T-helper 9 cell (primary cell): ENCODE measurements at places on chromosomes 5 and 9.

GRCh38 chr5:15821506-15821905 is 321.5 kb downstream of the FBXL7 start:
- DNase-seq: no peak

DNA sequence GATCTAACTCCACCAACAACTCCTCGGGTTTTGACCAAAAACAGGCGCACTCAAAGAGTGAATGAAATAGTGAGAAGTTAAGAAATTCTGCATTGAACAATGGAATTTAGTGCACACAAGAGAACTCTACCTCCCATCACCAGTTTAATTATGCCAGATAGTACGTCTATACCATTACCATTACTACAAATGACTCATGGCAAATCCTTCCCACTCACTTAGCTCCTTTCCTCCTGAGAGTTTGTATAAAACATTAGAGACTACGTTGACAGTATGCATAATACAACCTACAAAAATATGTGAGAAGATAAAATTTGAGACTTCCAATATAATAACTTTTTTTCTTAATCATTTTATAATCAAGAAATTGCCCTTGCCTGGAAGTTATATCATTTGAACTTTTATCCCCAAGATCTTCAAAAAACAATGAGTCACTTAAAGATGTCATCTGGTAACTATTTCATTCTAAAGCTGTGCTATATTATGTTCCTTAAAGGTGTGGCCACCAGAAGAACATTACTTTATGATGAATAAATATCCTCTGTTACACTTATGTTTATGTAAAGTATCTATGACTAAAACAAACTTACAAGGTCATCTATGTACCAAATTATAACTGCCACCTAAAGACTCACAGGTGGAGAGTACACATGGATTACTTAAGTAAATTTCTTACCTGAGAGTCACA is 297.9 kb upstream of the PTGER4 start:
- no peak for DNase-seq

- no peak for DNase-seq
These were observed 165.6 kb upstream of the CCDC152 start for GRCh38 chr5:42591015-42591414.

DNA sequence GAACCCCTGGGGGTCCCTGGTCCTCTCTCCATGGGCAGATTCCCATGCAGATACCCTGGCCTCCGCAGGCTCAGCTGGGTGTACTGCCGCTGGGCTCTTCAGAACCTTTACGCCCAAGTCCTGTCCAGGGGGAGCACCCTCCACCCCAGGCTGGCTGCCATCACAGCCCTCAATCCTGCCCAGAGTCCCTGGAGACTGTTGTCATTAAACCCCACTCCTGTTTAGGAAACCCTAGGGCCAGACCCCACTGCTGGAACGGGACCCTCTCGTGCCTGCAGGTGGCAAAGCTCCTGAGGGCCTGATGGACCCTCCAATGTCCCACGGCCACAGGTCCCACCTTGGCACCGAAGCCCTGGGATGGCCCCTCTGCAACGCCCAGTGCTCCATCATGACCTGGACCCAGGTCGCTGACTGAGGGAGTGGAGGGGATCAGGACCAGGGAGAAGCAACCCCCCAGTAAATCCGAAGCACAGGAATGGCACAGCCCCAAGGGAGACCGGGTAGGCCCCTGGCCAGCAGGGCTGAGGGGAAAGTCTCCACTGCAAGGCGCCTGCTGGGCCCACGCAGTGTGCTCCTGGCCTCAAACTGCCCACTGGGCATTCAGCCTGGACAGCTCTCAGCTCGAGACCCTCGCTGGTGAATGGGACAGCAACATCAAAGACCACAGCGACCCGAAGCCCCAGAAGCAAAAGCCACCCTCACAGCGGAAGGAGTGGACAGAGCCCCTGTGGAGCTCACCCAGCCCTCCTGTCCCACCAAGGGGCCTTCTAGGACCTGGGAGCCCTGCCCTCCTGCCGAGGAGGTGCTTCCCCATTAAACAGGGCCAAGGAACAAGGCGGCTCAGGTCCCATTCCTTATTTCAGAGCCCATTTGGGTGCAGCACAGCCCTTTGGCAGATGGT is 8.3 kb downstream of the ZDHHC11B start:
- no peak for DNase-seq

GRCh38 chr5:88236866-88237642 is 31.6 kb downstream of the TMEM161B start:
- DNase-seq: no peak

DNA sequence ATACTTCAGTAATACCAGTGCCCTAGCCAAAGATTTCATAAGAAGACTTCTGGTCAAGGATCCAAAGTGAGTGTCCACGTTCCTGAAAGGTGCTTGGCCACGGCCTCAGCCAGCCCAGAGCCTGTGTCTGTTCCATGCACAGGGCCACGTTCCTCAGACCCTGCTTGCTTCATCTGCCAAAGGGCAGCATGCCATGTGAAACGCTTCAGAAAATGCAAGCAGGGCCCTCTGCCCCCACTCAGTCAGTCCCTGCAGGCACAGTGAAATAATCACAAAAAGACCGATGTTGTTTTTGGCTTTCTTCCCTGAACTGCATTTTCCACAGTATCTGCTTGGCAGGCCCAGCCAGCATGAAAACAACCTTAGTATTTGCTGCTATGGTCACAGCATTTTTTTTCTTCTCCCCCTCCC is 85.5 kb upstream of the CTSL start:
- no peak for DNase-seq

- DNase-seq: no peak
These were observed 47.3 kb downstream of the WNK2 start for GRCh38 chr9:93231121-93231694.

DNA sequence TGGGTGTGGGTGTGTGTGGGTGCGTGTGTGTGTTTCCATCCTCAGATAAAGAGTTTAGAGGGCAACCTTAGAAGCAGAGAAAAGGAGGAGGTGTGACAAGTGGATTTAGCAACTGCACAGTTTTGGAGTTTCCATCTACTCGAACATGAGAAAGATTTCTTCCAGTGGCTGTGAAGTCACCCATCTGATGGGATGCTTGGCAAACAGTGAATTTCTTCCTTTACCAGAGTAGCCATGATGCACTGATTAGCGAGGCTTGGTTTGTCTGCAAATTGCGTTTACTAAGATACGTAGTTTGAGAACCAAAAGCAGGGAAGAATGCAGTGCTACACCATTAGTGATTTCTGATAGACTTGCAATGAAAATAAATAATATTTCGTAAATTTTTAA is 791 bp upstream of the STARD4 start:
- no peak for DNase-seq

GRCh38 chr5:158824241-158824882 is 275.4 kb downstream of the EBF1 start:
- DNase-seq: no peak

DNA sequence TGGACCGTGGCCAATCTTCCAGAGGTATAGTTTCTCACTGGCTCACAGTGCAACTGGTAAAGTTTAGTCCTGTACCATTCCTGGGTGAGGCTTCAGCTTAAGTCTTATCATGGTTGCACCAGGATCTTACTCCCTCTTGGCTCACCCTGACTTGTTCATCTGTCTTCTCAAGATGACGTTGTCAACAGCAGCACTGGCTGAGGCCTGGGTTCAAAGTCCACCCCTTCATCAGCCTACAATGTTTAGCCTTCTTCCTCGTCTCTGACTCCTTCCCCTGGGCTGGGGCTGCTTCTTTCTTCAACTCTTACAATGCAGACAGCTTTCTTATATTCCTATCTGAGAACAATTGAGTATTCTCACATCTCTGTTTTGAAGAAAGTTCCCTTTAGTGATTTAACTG is 311.1 kb upstream of the CLINT1 start:
- DNase-seq: no peak

GRCh38 chr5:107451028-107451427 is 219.7 kb downstream of the EFNA5 start:
- DNase-seq: no peak

DNA sequence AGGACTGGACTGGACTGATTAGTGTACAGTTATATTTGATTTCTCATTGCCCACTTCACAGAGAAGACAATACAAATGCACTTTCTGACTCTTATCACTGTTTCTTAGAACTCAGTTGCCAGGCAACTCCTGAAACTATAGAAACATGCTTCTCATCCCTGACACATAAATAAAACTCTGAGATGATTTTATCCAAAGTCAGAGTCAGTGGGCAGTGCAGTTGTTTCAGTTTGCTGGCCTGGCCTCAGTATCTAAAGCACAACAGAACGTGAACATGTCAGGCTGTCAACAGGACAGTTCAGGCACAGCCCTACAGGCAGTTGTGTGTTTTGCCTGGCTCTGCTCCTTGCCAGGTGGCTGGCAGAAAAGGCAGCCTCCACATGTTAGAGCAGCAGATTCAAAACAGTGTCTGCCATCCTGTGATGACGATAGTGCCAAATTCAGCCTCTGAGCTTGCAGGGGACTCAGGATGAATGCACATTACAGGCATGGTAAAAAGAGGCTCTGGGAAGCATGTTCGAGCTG is 65.1 kb upstream of the CCDC152 start:
- DNase-seq: no peak

DNA sequence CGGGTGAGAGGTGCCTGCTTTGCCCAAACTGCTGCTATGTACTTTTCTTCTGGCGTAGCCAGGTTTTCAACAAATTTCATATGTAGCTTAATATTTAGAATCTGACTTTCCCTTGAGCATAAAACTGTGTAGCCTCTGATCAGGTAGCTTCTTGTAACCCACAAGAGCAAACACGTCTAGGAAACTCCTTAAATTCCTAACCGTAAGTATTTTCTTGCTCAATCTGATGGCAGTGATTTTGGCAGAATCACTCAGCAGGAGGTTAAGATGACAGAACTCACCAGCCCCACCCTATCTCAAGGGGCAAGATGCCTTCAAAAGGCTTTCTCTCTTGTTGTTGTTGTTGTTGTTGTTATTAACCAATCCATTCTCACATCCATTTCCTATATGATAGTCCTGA is 20.8 kb downstream of the CKMT2 start:
- no peak for DNase-seq

GRCh38 chr9:90394871-90395270 is 247.8 kb downstream of the DIRAS2 start:
- DNase-seq: no peak

- no peak for DNase-seq
These were observed 42.7 kb upstream of the SPINK14 start for GRCh38 chr5:148125641-148126040.

- peak; percentile 6 for DNase-seq
These were observed 64.6 kb downstream of the SH3TC2 start for GRCh38 chr5:148998174-148998797.

- DNase-seq: no peak
These were observed 18.1 kb downstream of the FGF1 start for GRCh38 chr5:142667831-142668230.

DNA sequence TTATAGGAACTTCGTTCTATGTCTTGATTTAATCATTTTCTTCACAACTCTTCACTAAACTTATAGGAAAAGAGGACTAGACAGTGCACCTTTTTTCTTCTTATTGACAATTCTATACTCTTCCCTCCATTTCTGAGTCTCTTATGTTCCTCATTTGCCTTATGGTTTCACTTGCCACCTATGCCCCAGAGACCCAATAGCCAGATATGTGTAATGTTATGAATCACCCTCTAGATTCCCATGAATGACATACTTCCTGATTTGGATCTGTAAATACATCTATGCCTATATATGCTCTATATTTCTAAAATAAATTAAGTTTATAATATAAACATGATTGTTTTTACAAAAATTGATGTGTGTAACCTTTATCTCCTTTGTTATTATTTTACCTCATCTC is 514.1 kb upstream of the MEF2C start:
- DNase-seq: no peak

DNA sequence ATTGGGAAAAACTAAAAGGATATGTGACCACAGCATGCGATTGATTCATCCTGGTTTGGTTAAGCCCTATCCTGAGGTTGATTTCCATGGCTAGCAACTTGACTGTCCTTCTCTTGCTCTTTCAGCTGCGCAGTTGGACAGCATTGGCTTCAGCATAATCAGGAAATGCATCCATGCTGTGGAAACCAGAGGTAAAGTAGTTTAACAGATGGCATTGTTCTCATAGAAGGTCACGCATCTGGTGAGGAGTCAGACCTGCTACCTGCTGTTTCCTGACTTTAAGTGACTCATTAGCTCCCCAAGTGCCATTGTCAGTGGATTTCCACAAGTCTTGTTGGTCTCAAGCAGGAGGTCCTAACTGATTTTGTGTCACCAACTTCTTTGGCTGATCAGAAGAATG is 266.9 kb downstream of the ARHGAP26 start:
- DNase-seq: no peak

DNA sequence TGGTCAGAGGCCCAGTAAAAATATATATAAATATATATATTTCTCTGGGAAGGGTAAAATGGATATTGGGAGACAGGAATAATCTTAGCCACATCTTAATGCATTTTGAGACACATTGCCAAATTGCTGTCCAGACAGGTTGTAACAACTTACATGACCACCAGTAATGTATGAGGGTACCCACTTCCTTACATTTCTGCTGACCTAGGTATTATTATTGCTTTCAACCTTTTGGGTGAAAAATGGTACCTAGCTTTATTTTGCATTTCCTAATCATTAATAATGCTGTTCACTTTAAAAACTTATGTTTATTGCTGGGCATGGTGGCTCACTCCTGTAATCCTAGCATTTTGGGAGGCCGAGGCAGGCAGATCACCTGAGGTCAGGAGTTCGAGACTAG is 61.5 kb downstream of the MEGF10 start:
- DNase-seq: no peak

- DNase-seq: no peak
These were observed 3.2 kb downstream of the ODF2 start for GRCh38 chr9:128459011-128459410.

GRCh38 chr5:179375236-179375685 is 30.0 kb upstream of the ADAMTS2 start:
- DNase-seq: no peak

DNA sequence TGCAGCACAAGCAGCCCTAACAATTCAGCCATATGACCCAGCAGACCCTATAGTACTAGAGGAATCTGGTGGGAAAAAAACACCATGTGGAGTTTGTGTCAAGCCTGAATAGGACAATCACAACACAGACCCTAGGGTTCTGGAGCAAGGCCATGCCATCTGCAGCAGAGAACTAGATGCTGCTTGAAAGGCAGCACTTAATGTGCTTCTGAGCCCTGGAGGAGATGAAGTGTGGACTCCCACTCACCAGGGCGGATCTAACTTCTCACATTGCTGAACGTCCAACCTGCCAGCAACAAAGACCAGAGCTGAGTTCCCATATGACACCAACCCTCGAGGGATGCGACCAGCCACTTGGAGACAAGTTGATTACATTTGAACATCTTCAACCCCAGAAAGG is 43.2 kb downstream of the GABBR2 start:
- DNase-seq: no peak

DNA sequence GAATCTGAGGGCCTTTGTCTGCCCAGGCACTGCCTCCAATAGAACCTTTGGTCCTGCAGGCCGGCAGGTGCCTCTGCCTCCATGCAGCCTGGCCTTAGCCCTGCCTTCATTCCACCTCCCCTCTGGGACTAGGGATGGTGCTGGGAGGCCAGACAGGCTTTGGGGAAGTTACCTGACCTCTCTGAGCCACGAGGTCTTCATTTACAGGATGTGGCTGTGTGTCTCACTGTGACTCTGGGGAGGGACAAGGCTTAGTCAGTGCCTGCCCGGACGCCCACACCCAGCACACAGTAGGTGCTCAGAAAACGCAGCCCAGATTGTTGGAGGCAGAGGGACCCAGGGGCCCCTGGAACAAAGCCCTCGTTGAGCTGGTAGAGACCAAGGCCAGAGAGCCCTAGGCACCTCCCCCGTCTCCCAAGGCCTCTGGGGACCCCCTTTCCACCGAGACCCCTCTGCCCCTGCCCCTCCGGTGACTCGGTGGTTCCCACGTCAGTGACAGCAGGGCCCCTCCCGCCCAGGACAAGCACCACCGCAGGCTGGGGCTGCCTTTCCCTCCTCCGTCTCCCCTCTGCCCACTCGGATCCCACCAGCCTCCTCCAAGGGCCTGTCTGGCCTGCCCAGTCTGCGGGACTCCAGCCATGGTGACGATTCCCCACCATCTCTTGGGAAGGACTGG is 46.9 kb upstream of the EGFL7 start:
- DNase-seq: no peak
